ENCODE measurements at places on chromosomes 2 and 18.

GRCh38 chr2:101058386-101058785, 56.3 kb downstream of the RPL31 start:
- DNase-seq: no peak

DNA sequence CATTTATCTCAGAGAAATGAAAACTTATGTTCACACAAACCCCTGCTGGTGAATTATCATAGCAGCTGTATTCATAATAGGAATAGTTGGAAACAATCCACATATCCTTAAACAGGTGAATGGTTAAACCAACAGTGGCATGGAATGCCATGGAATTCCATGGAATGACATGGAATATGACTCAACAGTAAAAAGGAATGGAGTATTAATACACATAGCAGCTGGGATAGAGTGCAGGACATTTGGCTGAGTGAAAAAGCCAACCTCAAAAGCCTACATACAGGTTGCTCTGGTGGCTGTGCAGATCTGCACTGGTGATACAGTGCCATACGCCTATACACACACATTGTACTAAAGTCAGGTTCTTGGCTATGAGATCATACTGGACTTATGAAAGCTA, 69.5 kb downstream of the FAM168B start:
- no peak for DNase-seq

- no peak for DNase-seq
Observed at GRCh38 chr18:49274188-49274714, 186.2 kb downstream of the DYM start.

DNA sequence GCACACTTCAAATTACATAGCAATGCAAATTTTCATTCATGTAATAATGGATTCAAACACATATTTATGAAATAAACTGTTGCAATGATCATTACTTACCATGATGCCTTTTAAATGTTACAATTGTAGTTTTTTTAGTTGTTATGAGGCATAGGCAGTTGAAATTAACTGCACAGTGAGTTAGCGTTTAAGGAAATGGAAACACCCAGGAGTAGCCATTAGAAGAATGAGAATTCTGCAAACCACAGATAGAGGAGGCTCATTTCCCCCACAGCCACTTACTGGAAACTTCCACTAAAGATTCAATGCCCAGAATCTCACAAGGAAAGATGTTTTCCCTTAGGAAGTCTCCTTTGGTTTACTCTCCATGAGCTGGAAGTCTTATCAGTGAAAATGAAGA, 8.4 kb downstream of the ARL4C start:
- no peak for DNase-seq

DNA sequence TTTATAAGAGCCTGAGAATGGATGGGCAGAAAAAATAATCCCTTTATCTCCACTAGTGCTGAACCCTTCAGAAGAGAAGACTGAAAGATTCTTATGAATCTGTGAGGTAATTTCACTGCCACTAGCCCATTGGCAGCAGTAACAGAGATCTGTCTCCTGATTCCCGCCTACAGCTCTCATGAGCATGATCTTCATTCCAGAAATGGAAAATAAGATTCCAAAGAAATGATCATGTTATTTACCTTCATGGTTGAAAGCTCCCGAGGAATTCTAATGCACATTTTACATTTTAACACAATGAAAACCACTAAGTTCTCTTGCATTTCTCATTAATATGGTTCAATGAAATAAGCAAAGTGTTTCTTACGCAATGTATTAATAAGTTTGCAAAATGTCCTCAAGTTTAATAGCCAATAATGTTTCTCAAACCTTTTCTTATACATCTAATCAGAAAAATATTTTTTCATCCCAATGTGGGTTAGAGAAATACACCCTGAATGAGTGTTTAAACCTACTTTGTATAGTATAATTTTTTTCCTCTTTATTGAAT, 905.6 kb downstream of the TMEM182 start:
- DNase-seq: no peak

DNA sequence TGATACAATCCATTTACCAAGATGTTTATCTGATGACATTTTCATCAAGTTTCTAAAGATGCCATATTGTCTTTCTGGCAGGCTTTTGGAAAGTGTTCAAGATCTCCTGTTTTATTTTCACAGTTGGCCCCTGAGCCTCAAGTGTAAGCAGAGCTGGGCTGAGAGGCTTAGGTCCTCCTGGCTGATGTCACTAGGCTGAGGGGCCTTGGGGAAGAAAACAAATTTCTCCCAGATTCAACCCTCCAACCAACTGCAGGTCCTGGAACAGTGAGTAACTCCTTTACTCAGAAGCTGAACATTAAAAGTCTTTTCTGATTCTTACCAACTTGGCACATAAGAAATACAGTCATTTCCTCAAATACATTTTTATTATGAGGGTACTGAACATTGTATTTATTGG, 14.9 kb upstream of the IL1RL1 start:
- no peak for DNase-seq

- no peak for DNase-seq
Observed at GRCh38 chr2:122446761-122447160, 691.3 kb downstream of the TSN start.

GRCh38 chr2:190513877-190514276, 20.6 kb downstream of the NEMP2 start:
- no peak for DNase-seq

DNA sequence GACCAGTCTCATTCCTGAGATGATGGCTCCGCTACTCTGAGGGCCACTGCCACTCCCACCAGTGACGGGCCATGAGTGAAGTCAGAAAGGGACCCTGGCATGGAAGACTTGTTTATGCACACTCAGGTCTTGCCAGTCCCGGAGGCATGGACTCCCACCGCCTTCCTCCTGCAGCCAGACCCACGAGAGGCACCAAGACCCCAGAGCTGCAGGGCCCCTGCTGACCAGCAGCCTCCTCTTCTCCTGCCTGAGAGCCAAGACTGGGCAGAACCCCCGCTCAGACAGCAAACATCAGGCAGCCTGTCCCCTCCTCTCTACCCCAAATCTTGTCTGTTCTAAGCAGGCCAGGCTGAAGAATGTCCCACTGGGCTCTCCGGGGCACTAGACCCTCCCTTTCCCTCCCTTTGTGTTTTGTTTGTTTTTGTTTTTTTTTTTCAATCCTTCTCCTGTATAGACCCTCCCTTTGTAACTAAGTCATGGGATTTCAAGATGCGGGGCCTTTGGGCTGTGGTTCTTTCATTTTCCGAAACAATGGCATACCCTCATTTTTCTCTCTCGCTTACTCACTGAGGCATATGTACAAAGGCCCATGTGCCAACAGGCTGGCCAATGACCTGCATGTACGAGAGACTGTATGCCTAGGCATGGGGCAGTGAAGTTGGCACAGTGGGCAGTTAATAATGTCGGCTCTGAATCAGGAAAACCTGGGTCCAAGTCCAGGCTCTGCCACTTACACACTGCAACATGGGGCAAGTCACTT, 24.3 kb upstream of the MAPRE3 start:
- DNase-seq: no peak

- DNase-seq: no peak
Observed at GRCh38 chr18:67367540-67367939, 149.0 kb downstream of the DSEL start.

DNA sequence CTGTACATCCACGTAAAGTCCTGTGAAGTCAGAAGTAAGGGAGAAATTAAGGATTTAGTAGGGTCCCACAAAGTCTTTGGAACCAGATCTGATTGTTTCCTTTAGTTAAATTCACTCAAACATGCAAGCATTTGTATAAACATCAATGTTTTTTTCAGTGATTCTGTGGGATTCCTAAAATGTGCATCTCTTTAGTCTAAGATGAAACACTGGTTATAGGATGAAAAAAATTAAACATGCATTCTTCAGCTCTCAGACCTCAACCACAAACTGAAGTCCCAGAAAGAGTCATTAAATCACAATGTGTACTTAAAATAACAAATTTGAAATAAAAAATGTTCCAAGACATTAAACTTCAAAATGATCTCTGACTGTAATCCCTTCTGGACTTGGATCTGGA, 76.5 kb upstream of the APCDD1 start:
- DNase-seq: no peak

GRCh38 chr18:37403788-37404187, 161.8 kb downstream of the CELF4 start:
- DNase-seq: no peak

DNA sequence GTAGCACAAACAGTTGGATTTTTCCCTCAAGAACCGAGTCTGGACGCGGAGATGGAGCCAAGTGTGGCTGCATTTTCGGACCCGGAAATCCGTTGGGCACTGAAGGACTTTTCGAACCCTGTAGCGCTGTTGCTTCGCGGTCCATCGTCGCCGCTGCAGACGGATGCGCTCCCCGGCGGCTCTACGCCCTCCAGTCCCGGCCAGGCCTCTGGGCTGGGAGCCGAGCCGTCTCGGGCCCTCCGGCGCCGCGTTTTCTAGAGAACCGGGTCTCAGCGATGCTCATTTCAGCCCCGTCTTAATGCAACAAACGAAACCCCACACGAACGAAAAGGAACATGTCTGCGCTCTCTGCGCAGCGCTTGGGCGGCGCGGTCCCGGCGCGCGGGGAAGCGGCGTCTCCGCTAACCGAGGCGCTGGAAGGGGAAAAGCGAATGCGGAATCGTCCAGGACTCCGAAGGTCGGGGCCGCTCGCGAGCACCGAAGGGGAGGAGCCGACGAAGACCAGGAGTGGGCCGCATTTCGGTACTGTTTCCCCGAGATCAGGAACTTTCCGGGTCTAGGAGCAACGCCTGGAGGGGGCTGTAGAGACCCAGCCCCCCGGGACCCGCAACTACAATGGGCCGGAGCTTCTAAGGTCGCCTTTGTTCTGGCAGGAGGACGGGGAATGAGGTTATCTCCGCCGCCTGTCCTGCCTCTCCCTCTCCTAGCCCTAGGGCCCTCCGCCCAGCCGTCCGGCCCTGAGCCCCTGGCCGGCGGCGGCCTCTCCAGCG, 3.2 kb downstream of the EMX1 start:
- DNase-seq: no peak

DNA sequence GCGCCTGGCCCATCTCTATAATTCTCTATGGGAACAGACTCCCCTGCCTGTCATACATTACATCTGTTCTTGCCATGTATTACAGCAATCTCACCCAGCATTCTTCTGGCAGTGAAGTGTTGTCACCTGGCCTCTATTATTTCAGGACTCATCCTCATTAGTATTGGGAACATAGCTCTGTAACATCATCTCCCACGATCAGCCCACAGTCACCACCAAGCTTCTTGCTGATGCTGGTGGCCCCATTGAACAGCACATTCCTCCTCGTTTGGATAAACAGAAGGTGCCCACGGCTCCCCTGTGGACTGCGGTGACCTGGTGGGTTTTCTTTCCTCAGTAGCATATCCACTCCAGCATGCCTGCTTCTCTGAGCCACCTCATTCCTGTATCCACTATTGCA, 21.5 kb downstream of the CHCHD5 start:
- DNase-seq: no peak

- no peak for DNase-seq
Observed at GRCh38 chr2:140990416-140990815, 1140.4 kb downstream of the LRP1B start.

DNA sequence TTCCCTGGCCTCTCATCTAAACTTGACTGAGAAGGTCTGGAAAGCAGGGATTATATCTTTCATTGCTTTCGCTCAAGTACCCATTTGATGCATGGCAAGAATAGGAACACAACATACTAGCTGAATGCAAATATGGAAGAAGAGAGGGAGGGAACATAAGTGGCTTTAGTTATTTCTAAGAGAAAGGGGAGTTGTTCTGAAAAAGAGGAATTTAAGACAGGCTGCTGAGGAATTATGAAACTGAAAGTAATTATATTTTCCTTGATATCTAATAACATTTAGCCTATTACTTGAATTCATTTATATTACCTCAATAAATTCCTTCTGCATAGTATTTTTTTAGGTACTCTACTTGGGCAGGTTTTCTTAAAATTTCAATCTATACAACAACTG, 105.8 kb upstream of the TTN start:
- no peak for DNase-seq

- no peak for DNase-seq
Observed at GRCh38 chr2:104577143-104577542, 276.8 kb upstream of the POU3F3 start.

DNA sequence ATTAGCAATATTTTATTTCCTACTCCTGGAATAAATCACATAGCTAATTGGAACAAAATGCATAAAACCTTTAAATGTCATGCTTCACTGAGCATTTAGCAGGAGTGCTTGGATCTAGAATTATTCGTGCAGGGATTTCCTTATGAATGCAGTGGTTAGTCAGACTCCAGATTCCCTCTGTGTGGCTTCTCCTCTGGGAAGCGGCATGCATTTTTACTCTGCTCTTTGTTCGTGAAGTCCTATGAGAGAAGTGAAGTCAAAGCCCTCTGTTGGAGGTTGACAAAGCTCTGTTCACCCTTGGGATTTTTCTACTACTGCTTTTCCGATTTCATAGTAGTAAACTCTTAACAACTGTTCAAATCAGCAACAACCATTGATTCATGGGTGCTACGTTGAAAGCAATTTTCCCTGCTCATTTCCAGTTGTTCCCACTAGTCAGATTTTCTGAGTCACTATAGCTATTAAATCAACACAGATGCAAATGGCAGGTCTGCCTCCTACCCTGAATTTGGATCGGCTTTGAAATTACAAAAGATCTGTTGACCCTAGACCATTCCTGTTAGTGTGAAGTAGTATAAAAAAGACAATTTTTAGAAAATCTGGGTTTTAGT, 461.7 kb downstream of the STK39 start:
- DNase-seq: no peak
